Retina (tissue), 1 donor: ENCODE measurements at places on chromosomes 1 and 21.

GRCh38 chr1:66214901-66215300 lies 319.1 kb upstream of the SGIP1 start:
- DNase-seq: no peak

- DNase-seq: peak; percentile 70
These were observed 144.9 kb upstream of the SOD1 start for GRCh38 chr21:31514598-31514997.

- no peak for DNase-seq
These were observed 1.1 kb downstream of the SLC35F3 start for GRCh38 chr1:233905416-233906051.

- DNase-seq: no peak
These were observed 119.7 kb downstream of the TGFB2 start for GRCh38 chr1:218464871-218465270.

DNA sequence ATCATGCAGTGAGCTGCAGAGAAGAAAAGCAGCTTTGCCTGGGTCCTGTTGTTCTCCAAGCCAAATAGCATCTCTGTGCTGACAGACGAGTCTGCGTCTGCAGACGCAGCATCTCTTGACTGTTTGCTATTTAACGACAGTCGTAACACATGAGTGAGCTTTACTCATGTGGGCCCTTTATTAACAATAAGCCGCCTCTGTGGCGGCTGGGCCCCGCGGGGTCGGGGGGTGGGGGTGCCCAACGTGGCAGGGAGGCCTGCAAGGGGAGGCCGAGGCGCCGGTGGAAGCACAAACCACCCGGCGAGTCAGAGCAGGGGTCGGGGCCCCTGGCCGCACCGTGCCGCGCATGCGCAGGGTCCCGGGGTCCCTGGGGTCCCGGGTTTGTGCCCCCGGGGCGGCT lies 435.1 kb downstream of the KIF26B start:
- DNase-seq: peak; percentile 81

- DNase-seq: no peak
These were observed 21.3 kb downstream of the UBASH3A start for GRCh38 chr21:42424914-42425541.

DNA sequence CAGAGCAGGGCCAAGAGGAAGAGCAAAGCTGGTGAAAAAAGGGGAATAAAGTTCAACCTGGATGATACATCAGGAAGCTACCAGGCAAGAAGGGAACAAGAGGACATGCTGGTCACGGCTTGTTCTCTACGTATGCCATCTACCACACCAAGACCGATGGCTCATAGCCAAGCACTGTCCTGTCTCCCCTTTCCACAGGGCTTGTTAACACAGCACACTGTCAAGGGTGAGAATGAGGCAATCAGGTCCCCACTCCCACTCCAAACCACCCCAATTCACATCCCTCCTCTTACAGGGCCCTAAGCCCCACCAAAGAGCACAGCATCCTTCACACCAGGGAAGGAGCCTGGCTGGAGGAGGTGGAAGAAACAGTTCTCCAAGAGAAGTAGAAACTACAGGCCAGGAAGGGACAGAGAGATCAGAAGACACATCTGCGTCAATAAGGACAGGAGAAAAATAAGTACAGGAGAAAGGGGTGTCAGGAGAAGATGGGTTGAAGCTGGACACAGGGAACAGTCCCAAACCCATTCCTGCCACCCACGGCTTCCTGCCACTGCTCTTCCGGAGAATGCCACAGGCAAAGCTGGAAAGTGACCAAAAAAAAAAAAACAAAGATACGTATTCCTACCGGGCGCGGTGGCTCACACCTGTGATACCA lies 923 bp upstream of the SHC1 start:
- no peak for DNase-seq

- DNase-seq: no peak
These were observed 27.5 kb downstream of the ERG start for GRCh38 chr21:38470755-38471154.

GRCh38 chr1:100188617-100189016 lies 10.6 kb upstream of the LRRC39 start:
- DNase-seq: peak; percentile 8

- no peak for DNase-seq
These were observed 136.8 kb upstream of the SPAG17 start for GRCh38 chr1:118321840-118322239.

DNA sequence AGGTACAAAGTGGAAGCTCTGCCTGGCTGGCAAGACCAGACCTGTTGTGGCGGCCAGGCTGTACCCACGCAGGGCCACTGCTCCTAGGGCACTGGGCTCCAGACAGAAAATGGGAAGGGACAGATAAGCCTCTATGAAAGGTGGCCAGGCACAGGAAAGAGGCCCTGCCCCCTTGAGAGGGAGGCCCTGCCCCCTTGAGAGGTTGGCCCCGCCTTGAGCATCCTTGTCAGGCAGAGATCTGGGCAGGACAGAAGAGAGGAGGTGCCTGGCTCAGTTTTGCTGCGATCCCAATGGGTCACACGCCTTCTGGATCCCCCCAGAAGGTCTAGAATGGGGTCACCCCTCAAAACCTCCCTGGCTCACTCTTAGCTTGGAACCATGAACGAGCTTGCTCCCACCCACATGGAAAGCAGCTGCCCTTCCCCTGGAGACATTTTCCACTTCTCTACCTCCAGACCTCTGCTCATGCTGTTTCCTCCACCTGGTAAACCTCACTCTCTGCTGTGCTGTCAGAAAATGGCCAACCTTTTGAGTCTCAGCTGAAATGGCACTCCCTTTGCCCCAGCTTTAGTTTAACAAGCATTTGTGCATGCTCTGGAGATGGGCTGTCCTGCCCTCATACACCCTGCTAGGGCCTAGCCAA lies 17.5 kb upstream of the ECE1 start:
- no peak for DNase-seq

DNA sequence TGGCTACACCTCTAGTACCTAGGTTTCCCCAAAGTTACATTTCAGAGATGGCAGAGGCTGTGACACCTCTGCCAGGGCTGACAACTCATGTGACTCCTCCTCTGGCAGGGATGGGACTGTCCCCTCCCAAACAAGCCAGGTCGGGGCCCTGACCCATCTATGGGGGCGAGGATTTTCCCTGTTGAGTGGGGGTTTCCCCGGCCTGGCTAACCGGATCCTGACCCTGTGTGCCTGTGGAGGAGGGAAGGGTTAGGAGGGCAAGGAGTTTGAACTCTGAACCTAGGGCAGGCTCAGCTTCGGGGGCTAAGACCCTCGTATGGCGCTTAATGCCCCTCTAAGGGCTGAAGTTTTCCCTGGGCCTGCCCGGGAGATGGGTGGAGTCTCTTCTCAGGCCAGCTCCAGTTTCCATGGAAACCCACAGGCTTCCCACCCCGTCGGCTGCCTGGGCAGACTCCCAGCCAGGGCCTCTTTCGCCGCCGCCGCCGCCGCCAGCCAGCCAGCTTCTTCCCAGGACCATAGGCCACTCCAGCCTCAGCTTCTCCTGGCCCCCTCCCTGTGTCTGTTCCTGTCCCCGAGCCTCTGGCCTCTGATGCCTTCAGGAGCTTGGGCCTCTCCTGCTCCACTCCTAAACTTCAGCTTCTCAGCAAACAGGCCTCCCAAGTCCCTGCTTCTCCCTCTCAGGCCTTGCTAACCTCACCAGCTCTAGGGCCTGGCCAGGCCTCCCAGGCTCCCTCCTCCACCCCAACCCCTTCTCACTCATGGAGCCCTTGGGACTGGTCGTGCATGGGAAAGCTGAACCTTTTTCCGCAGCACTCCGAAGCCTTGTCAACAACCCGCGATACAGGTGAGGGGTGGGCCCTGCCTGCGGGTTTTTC lies at the start of gene BTBD19:
Gene BTBD19, plus strand, starts transcription at position 461 of the 875 bp plus-strand sequence. Its CDS starts 298 bp downstream, at position 759.
- DNase-seq: peak; percentile 87

GRCh38 chr1:92708368-92708950 lies 76.4 kb downstream of the EVI5 start:
- no peak for DNase-seq

DNA sequence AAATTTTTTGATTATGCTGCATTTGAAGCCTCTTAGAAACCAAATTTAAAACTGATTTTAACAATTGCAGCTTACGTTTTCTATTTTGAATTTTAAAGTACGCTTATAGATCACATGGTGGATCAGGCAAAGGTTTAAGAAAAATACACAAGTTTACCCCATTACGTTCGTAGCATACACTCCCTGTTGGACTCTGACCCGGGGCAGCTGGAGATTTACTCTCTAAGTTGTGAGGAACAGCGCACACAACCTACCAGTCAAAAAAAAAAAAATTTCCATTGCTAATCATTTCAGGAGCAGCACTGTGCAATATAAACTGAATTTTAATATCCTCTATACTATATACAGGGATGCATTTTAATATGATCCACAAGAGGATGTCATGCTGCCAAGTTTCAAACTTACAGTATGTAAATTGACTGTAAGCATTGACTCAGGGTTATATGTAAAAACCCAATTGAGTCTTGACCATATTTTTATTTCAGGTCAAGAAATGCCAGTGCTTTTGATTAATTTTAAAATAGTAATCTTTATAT lies 20.4 kb downstream of the CSDE1 start:
- DNase-seq: no peak

DNA sequence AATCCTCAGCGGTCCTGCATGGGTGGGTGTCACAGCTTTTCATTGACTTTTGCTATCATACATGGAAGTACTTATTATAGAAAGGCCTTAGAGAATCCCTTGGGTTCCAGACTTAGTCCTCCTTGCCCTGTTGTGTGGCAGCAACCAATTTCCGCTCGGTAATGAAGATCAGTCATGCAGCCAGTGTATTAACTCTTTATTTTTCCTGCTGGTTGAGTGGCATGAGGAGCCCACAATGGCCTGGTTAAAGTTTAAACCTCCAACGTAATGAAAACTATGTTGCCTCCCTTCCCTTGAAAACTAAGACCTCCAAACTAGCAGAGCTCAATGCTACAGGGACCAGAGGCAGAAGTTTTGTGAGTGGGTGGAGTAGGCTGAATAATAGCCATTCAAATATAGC lies 20.0 kb downstream of the CITED4 start:
- no peak for DNase-seq

- DNase-seq: no peak
These were observed 25.6 kb downstream of the AGMAT start for GRCh38 chr1:15559189-15559810.
